ENCODE measurements at places on chromosomes 4 and X.

DNA sequence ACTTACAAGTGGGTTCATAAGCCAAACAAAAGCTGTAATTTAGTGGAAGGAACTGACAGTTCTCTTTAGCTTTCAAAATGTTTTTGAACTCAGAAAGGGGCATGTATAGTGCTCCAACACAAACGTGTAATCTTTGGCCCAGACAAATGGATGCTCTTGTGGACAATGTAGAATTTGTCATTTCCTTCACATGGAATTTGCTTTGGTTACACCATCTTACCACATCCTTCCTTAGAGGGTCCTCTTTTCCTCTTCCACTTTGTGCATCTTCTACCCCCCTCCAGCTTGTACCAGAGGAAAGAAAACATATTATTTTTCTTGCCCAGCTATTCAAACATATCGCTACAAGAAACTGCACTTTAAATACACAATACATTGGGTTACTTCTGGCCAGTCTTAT lies 42.4 kb downstream of the MEPE start:
- no peak for DNase-seq

GRCh38 chrX:37349221-37350033 lies at the start of gene PRRG1:
Gene PRRG1, plus strand, starts transcription at chrX:37349364. Its CDS starts 56,886 bp downstream, at chrX:37406250.
- DNase-seq: peak; percentile 90

DNA sequence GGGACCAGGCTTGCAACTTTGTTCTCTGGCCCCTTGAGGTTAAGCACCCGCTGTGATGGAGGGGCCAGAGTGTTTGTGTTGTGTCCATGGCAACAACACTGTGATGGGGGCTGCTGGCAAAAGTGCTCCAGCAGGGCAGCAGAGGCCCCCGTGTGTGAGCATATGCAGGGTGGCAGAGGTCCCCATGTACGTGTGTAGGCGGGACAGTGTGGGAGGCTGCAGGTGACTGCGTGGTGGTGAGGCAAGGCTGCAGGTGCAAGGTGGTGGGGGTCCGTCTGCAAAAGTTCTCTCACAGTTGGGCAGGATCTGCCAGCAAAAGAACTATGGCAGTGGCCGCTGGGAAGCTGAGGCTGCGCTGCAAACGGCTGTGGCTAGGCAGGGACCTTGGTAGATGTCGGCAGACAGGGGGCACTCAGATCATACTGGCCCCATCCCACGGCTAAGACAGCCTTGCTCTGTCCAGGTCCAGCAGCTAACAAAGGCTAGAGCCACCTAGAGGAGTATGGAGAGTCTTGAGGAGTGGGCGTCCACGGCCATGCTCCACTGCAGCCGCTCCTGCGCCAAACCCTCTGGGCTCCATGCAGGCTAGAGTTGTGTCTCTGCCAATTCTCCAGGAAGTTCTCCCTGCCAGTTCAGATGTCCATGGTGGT lies 46.8 kb upstream of the PASD1 start:
- no peak for DNase-seq

DNA sequence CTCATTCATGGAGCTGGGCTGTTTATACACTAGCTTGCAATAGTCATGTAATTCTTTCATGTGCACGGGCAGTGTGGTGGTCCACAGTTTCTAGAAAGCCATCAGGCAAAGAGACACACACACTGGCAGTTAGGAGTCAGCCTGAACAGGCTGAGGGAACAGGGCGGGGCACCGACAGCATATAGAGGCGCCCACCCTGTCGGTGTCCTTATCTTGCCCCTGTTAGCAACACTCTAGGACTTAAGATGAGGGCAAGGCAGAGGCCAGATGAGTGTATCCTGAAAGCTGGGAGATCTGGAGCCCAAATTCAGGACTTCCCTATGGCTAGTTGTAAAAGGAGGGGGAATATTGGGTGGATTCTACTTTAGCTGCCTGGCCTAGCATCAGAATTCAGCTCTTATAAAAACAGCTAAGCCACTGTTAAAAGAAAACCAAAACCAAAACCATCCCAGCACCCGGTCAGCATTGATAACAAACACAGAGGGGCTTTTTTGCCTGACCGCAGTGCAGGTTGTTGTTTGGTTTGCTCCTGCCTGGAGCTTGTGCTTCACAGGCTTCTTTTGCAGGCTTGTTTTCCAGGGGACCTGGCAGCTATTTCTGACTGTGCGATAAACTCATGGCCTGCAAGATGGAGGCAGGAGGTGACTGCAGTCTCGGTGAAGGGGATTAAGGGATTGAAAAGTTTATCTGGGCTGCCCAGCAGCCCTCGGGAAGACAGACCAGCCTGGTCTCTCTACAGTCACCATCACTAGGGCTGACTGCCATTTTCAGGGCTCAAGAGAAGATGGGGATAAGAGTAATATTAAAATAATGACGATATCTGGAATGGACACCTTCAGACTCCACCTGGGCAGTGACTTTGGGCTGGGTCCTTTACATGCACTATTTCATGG lies 638.9 kb downstream of the MID1IP1 start:
- no peak for DNase-seq

DNA sequence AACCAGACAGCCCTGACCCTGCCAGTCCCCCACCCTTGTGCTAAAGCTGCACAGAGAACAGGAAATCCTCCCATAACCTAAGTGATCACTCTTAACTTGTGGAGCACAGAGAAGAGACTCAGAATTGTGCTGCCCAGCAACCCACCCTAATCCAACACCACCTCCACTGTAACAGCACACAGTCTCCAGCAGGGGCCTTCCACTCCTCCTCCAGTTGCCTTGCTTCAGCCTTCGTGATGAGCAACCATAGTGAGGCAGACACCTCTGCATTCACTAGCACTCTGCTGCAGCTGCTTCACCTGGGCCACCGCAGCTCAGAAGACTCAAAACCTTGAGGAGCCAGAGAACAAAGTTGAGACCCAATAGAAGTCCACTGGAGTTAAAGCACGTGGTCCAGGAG lies 7.9 kb upstream of the UGT2B4 start:
- no peak for DNase-seq

GRCh38 chr4:174248407-174248806 lies 35.1 kb downstream of the FBXO8 start:
- DNase-seq: no peak

GRCh38 chr4:25013756-25014661 lies 16.7 kb downstream of the LGI2 start:
- DNase-seq: no peak

- no peak for DNase-seq
Measured at GRCh38 chrX:154484255-154485149, 1.9 kb downstream of the UBL4A start.

DNA sequence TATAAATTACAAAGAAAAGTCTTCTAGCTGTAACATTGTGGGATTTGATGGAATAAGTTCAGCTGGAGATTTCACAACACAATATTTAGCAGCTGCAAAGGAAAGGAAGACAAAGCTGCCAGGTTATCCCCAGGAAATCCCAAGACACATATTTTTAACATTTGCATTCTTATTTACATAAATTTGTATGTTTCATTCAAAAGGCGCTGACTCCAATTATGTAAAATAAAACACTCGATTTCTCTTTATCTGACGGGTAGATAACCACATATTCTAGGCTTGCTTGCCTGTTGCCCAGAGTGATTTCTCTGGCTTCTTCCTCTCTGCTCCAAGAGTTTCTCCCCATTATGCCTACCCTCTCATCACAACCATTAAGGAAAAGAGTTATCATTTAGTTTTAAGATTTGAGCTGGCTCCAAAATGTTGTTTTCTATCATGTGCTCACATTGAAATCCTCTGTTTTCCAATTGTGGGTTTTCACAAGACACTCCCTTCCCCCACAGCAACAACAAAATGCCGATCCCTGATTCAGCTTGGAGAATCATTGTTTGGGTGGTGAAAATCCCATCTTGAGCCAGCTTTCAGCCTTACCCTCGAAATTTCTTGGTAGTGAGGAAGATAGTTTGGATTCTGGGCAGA lies 128.2 kb upstream of the RASGEF1B start:
- peak; percentile 61 for DNase-seq

GRCh38 chr4:152992466-152992865 lies 56.3 kb downstream of the FHDC1 start:
- DNase-seq: no peak

GRCh38 chrX:103431316-103431715 lies 55.0 kb downstream of the BEX3 start:
- DNase-seq: peak; percentile 15

DNA sequence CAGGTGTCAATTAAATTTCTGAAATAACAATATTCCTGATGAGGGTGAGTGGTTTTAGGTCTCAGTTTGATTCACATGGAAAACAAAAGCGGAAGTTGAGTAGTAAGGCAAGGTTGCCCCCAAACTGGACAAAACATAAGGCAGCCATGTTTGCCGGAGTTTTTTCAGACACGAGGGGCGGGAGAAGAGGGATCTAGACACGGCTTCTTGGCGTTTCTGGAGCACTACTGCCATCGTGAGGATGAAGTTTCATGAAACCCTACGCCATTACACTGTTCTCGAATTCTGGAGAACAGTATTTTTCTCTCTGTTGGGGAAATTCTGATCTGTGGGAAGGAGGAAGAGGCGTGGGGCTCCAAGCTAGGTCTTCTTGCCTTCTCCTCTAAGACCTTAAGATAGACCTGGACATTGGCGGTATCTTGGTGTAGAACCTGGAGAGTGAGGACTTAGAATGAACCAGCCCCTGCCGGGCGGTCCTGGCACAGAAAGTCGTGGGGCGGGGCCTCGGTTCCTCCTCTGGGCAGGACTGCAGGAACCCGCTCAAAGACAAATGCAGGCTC lies 160.3 kb downstream of the OR13H1 start:
- no peak for DNase-seq

- no peak for DNase-seq
Measured at GRCh38 chrX:35017284-35017683, 74.7 kb downstream of the FAM47B start.

DNA sequence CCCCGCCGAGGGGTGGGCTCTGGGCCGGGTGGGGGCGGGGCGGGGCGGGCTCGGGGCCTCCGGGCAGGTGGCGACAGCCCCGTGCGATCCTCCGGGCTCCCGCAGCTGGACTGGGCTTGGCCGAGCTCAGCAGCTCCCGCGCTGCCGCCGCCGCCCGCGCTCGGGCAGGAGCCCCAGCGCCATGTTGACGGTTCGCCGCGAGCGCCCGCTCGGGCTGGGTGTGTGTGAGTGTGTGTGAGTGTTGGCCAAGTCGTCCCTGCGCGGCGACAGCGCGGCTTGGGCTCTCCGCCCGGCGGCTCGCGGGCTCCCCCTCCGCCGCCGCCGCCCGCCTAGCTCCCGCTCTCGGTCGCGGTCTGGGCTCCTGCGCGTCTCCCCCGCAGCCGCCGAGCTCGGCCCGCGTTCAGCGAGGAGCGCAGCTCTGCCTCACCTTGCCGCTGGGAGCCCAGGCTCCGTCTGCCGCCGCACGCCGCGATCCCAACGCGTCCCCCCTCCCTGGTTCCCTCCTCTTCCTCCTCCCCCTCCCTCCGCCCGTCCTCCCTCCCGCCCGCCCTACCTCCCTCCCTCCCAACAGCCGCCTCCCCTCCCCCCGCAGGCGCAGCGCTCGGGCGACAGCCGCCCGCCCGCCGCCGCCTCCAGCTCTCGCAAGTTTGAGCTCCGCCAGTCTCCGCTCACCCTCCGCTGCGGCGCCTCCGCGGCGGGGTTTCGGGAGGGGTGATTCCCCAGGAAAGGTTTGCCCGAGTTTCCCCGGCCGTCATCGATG lies at the start of gene BCOR:
Gene BCOR (minus strand): TSS at position 455 of the 760 bp plus-strand sequence. CDS start 20,029 bp downstream, outside the sequence.
- DNase-seq: peak; percentile 75

DNA sequence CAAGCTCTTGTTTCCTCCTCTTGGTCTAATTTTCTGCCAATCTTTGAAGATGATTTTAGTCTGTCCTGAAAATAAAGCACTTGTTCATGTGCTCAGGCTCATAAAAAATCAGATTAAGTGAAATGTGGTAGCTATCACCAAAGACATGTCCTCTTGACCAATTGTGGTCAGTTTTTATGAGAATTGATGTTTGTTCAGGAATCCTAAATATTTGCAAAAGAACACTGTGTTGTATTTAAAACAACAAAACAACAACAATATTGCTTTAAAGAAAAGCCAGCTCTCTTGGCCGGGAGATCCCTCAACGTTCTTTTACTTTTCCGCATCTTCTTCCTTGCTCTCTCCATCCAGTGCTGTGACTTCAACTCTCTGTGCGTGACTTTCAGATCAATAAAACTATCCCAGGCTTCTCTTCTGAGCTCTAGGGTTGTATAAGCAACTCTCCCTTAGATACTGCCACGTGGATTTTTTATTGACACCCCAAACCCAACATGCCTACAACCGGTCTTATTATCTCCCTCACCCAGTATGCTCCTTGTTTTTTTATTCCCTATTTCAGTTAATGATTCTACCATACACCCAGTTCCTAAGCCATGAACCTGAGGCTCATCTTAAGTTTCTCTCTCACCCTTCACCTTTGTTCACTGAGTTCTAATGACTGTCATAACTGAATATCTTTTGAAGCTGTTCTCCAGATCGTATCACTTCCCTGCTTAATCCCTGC lies 309.9 kb downstream of the ARHGAP10 start:
- DNase-seq: no peak

DNA sequence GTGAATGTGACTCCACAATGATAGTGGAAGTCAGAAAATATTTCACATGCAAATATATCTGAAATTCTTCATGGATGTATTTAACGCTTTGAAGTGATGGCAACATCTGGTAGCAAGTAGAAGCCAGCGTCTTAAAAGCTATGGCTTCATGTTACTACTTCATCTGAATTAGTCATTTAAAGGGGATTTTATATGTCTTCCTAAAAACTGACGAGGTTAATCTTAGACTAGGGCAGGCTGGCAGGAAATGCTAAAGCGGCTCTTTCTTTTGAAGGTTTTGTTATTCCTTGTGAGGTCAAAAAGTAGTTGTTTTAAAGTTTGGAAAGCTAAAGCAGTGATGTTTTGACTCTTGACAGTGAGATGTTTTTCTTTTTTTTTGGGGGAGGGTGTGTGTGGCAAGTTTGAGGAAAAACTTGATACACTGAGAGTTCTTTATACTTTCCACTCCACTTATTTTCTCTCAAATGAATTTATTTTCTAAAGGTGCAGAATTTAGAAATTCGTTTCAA lies 22.6 kb downstream of the PLS3 start:
- peak; percentile 29 for DNase-seq

- peak; percentile 29 for DNase-seq
Measured at GRCh38 chr4:13399257-13399656, 84.9 kb downstream of the RAB28 start.

GRCh38 chr4:37225778-37226177 lies 18.8 kb upstream of the NWD2 start:
- DNase-seq: no peak

DNA sequence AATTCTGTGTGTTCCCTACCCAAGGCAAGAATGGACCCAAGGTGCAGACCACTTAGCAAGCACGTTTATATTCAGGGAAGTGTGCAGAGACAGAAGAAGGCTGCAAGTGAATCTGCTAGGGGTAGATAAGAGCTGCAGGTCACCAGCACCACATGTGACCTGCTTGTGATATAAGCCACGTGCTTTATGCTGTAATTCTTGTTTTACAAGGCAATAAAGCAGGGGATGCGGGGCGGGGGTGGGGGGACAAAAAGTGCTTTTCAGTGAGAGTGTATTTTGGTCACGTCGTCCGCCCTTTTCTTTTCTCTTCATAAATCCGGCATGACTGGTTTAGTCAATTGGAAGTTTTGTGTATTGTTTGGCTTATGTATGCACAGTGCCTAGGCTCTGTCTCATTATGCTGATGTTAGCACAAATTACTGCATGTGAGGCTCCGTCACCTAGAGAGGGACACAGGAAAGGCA lies 192.7 kb downstream of the RBMX2 start:
- no peak for DNase-seq

DNA sequence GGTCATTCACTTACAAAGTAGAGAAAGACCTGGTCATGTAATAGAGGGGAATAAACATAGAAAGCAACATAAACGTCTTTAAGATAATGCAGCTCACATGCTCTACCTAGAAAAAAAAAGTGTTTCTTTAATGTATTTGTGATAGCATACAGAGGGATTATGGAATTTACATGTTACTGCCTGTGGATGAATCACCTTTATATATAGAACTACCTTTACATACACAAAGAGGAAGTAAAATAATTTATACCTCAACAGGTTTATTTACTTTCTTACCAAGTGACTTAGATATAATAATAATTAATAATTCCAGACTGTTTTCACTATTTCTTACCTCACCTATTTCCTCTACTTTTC lies 81.5 kb downstream of the PPP3CA start:
- no peak for DNase-seq

Data from cardiac fibroblast (primary cell).